ENCODE measurements at places on chromosomes 3 and 15. TPM values are rescaled to one million over a fixed set of nuclear protein-coding genes. Genes with fewer than 3 reads are reported as not detected.

The PATL2 gene
- polyA plus RNA-seq: 1.2 TPM

The ARPP21 gene
- 137 TPM for polyA plus RNA-seq

The ANKRD34C gene
- polyA plus RNA-seq: not detected

The PARP14 gene
- 8.5 TPM for polyA plus RNA-seq

The XIRP1 gene
- 183 TPM for polyA plus RNA-seq

The ZCWPW2 gene
- polyA plus RNA-seq: 1.5 TPM

The EFCAB12 gene
- polyA plus RNA-seq: 0.11 TPM

The LMAN1L gene
- not detected for polyA plus RNA-seq

The ZBBX gene
- 0.26 TPM for polyA plus RNA-seq

The CELF6 gene
- polyA plus RNA-seq: 1.8 TPM

The KBTBD12 gene
- 16.0 TPM for polyA plus RNA-seq

The DNAH1 gene
- 4.8 TPM for polyA plus RNA-seq

The CMTM8 gene
- polyA plus RNA-seq: 2.5 TPM

The RBP2 gene
- polyA plus RNA-seq: not detected

The THRB gene
- polyA plus RNA-seq: 1.7 TPM

The POPDC2 gene
- polyA plus RNA-seq: 12.7 TPM

The GP5 gene
- polyA plus RNA-seq: 0.22 TPM

The RBM15B gene
- 18.0 TPM for polyA plus RNA-seq

The PP2D1 gene
- polyA plus RNA-seq: 0.33 TPM

The C2CD4A gene
- polyA plus RNA-seq: 0.06 TPM

The RGMA gene
- polyA plus RNA-seq: 90.8 TPM

The A4GNT gene
- polyA plus RNA-seq: 0.09 TPM

The SLC2A2 gene
- 0.87 TPM for polyA plus RNA-seq

The CCR3 gene
- not detected for polyA plus RNA-seq

The TMEM158 gene
- 2.7 TPM for polyA plus RNA-seq

The CCDC33 gene
- 0.31 TPM for polyA plus RNA-seq

The CLN6 gene
- 15.7 TPM for polyA plus RNA-seq

The ST8SIA2 gene
- 9.0 TPM for polyA plus RNA-seq

The KLF15 gene
- polyA plus RNA-seq: 0.86 TPM

The FAM81A gene
- 0.79 TPM for polyA plus RNA-seq

The CHD2 gene
- polyA plus RNA-seq: 54.7 TPM

The LMCD1 gene
- 221 TPM for polyA plus RNA-seq

The GOLGA8T gene
- 0.33 TPM for polyA plus RNA-seq

The NTRK3 gene
- 2.6 TPM for polyA plus RNA-seq

The IGSF11 gene
- polyA plus RNA-seq: 3.8 TPM

The BSN gene
- polyA plus RNA-seq: 0.53 TPM

The STIMATE gene
- polyA plus RNA-seq: 7.9 TPM

The MCTP2 gene
- polyA plus RNA-seq: 0.57 TPM

The CNTN4 gene
- polyA plus RNA-seq: 16.3 TPM

The NMD3 gene
- 28.8 TPM for polyA plus RNA-seq

The TRPC1 gene
- polyA plus RNA-seq: 7.7 TPM

The CACNA2D2 gene
- 12.6 TPM for polyA plus RNA-seq

The CATSPER2 gene
- polyA plus RNA-seq: 1.3 TPM

The KBTBD13 gene
- polyA plus RNA-seq: 1.8 TPM

The PPP4R2 gene
- polyA plus RNA-seq: 48.4 TPM

The STRIT1 gene
- 40.1 TPM for polyA plus RNA-seq

The ADGRG7 gene
- polyA plus RNA-seq: not detected

The GABRR3 gene
- polyA plus RNA-seq: not detected

The PRR20G gene
- polyA plus RNA-seq: not detected

The CORO2B gene
- polyA plus RNA-seq: 6.9 TPM

The TMEM89 gene
- polyA plus RNA-seq: not detected

The EAF2 gene
- polyA plus RNA-seq: 8.0 TPM

The IQCF5 gene
- polyA plus RNA-seq: not detected

The CCDC54 gene
- 2.6 TPM for polyA plus RNA-seq
